Stimulated activated CD4-positive, alpha-beta T cell treated with anti-CD3 and anti-CD28 coated beads, TNF-alpha, amount 100 ng/mL, for 24 hours (primary cell): ENCODE measurements at places on chromosomes 2 and 18.

GRCh38 chr2:69567157-69567908 is 76.2 kb downstream of the AAK1 start:
- no peak for DNase-seq

DNA sequence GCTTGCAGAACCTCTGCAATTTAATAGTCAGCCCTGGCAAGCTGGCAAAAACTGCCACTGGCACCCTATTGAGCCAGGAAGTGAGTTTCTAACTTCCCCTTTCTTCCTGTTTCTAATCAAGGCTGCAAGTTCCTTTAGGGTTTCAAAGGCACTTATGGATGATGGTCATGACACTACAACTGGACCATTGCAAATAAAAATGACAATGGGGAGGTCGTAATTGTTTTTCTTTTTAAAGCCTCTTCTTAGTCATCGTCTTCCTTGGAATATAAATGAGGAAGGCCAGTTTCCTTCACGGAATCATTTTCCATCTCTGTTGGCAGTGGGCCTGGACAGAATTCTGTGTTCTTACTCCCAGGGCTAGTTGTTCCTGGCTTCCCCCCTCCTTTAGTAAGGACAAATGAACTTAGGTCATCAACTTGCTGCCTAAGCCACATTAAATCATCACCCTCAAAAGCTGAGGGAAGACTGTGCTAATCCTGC is 35.8 kb downstream of the SH3RF3 start:
- DNase-seq: no peak

- DNase-seq: no peak
Observed at GRCh38 chr2:96860065-96861029, 2.5 kb upstream of the ANKRD39 start.

- DNase-seq: no peak
Observed at GRCh38 chr2:219017201-219017931, 23.9 kb downstream of the CFAP65 start.

GRCh38 chr2:105747991-105748390 is 3.3 kb downstream of the NCK2 start:
- no peak for DNase-seq

DNA sequence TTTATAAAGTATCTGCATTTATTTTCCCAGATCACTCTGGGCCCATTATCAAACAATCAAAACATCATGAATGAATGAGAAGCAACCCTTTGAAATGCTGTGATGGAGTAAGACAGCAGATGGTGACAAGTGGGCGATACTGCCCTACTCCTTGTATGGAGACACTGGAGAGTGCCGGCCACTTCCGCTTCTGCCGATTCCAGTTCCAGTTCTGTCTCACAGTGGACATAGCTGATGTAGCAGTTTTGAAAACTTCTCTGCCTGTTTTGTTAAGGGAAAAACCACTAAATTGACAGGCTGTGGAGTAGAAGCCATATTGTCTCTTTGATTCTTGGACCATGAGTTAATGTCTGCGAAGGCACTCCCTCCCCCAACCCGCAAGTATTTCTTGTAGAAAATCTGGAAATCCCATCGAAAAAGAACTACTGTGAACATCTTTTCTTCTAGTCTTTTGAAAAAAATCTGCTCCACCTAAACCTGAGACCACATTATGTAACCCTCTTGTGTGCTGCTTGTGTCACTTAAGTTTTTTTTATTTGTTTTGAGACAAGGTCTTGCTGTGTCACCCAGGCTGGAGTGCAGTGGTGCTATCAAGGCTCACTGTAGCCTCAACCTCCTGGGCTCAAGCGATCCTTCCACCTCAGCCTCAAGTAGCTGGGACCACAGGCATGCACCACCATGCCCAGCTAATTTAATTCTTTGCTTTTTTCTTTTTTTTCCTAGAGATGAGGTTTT is 133.5 kb downstream of the TANC1 start:
- no peak for DNase-seq

- DNase-seq: no peak
Observed at GRCh38 chr18:65548316-65548715, 202.5 kb upstream of the CDH7 start.

- no peak for DNase-seq
Observed at GRCh38 chr2:152042636-152043615, 55.9 kb downstream of the CACNB4 start.

DNA sequence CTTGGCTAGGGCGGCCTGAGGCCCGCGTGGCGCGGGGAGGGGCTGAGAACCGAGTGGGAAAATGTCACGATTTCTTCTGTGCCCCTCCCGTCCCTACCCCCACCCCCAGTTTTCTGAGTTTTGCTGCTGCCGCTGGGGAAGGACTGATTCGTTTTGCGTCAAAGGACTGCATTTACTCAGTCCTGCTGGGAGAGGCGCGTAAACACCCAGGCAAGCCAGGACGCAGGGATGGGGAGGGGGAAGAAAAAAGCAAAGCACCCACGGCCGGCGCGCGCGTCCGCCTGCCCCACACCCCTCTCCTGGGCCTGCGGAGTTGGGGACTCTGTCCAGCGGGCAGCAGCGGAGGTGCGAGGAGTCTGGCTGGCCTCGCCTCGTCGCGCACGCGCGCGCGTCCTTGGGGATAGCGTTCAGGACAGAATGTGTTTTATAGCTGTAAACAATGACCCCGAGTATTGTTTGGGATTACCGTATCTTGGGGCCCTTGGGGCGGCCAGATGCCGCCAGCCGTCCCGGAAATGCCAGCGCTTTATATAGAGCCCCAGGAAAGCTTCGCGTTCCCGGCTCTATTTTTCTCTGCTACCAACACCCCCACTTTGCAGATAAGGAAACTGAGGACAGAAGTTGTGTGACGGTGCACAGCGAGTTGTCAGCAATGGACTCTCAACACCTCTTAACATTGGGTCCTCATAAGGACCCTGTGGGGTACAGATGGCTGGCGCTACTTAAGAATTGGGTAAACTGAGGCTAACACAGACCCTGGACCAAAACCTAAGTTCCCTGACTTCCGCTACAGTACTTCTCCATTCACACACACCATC is 1.7 kb upstream of the FOSL2 start:
- DNase-seq: no peak
